ENCODE measurements at places on chromosomes 3 and 15. TPM values are rescaled to one million over a fixed set of nuclear protein-coding genes. Genes with fewer than 3 reads are reported as not detected.

DNA sequence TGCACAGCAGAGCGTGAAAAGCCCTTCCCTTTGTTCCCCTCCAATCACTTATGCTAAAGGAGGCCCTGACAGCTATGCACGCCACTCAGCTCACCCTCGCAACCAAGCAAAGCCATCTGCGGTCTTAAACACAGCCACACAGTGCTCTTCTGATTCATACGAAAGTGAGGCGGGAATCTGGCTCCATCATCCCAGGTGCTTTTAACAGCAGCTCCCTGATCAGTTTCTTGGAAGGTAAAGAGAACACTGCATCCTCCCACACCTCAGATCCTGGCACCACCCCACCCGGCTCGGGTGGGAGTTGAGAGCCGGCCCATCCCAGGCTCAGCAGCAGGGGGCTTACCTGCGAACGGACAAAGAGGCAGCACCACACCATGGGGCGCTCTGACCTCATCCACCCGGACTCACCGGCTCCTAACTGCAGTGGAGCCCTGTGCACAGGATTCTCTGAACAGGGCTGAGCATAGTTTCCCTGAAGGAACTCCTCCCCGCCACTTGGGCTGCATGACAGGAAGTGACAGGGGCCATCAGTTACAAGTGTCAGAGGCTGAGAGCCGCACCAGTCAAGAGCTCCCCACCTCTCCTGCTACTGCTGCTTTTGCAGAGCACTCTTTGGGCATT lies 114.3 kb upstream of the ARHGEF3 start:
- no peak for DNase-seq

The GATA2 gene
- 13.3 TPM for total RNA-seq

The SERF2 gene
- total RNA-seq, result 816 TPM

The SPTBN5 gene
- 2.3 TPM for total RNA-seq

The CELSR3 gene
- 35.4 TPM for total RNA-seq

DNA sequence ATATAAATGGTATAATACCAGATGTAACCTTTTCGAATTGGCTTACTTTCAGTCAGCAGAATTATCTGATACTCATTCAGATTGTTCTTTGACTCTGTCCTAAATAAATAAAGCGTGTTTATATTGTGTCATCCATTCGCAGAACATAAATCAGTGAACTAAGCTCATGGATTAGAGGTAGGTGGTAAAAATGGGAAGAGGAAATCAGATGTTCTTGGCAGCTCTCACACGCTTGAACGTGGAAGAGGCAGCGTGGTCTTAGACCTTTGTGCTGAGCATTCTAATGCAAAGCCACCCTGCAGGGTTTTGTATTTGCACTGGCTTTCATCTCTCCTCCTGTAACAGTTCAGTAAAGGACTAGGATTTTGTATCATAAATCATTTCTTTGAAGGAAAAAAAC lies 441.4 kb downstream of the GABRG3 start:
- DNase-seq, result no peak

The FMN1 gene
- total RNA-seq, result 1.6 TPM

GRCh38 chr3:68876112-68876713 lies 56.1 kb downstream of the TAFA4 start:
- DNase-seq, result no peak

GRCh38 chr3:165185707-165186327 lies 10.4 kb downstream of the SLITRK3 start:
- peak; percentile 65 for DNase-seq

The SLC22A14 gene
- total RNA-seq, result 0.14 TPM

- DNase-seq, result no peak
Measured at GRCh38 chr15:95142531-95142930, 911.2 kb downstream of the MCTP2 start.

The ZNF774 gene
- total RNA-seq, result 11.9 TPM

DNA sequence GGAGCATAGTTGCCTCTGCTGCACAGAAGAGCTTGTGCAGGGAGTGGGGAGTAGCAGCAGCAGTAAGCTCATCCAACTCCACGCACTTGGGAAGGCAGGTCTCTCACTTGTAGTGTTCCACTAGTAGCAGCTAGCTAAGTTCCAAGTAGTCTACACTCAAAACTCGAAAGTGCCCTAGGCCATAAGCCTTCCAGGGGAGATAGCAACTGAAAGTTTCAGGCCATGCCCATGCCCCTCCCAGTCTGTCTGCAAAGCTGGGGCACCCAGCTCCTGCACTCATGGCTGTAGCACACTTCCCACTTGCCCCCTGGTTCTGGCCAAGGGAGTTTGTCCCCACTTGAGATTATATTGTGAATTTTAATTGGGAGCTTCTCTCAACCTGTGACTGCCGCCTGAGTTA lies 57.5 kb downstream of the MFSD1 start:
- no peak for DNase-seq

The CORO2B gene
- total RNA-seq, result 0.21 TPM

The PAK6 gene
- total RNA-seq, result 20.7 TPM

The CLDN18 gene
- not detected for total RNA-seq

DNA sequence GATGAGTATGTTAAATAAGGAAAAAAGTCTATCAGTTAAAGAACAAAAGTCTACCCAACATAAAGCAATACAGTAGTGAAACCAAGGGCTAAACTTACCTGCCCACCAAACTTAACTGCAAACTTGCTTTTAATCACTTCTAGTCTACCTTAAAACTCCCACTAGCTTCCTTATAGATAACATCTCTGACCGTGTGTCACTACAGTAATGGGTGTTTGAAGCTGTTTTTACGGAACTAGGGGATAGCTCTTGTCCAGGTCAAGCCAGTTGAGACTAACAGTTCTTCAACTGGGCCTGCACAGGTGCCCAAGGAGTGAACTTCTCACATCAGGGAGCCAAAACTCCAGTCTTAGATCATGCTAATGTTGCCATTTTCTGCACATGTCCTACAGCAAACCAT lies 132.3 kb downstream of the ZNF385D start:
- no peak for DNase-seq

DNA sequence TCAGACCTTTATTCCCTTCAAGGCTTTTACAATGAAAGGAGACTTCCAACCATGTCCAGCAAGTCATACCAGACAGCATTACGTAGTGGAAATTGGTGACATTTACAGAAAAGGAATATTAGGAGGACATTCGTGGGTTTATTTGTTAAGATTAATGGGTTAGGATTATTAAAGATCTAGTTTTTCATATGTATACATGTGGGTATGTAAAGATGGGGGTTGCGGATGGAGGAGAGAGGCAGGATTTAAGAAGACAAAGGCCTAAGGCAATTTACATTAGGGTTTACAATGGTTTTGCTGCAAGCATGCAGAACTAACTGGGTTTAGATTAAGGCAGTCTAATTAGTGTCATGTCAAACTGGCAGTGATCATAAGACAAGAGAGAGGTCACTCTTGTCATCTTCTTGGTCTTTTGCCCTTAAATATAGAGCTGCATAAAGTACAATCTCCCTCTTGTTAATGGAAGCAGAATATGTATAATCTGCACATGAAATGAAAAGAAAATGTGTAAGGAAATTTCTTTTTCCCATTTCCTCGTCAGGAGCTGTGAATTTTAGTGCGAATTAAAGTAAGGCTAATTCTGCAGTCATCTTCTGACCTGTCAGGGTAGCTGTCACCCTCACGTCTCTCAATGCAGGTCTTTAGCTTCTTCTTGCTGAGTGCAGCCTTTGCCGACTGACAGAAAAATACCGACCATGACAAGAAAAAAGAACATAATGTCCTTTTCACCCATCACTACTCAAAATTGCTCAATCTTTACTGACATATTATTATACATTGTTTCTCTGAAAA lies 258.9 kb upstream of the MEIS2 start:
- DNase-seq, result no peak

GRCh38 chr3:126446301-126446700 lies 29.4 kb downstream of the ZXDC start:
- no peak for DNase-seq

- DNase-seq, result no peak
Measured at GRCh38 chr15:97991972-97992541, 31.6 kb downstream of the ARRDC4 start.

- DNase-seq, result no peak
Measured at GRCh38 chr3:74614107-74614967, at the start of gene CNTN3. Gene CNTN3, minus strand, starts transcription at chr3:74614659. Its CDS starts 93,547 bp downstream, at chr3:74521112.

GRCh38 chr3:151873398-151873797 lies at the start of gene SUCNR1:
Gene SUCNR1, plus strand, starts transcription at chr3:151873643. Its CDS starts 6,250 bp downstream, at chr3:151879893.
- no peak for DNase-seq

The CGGBP1 gene
- 42.6 TPM for total RNA-seq

DNA sequence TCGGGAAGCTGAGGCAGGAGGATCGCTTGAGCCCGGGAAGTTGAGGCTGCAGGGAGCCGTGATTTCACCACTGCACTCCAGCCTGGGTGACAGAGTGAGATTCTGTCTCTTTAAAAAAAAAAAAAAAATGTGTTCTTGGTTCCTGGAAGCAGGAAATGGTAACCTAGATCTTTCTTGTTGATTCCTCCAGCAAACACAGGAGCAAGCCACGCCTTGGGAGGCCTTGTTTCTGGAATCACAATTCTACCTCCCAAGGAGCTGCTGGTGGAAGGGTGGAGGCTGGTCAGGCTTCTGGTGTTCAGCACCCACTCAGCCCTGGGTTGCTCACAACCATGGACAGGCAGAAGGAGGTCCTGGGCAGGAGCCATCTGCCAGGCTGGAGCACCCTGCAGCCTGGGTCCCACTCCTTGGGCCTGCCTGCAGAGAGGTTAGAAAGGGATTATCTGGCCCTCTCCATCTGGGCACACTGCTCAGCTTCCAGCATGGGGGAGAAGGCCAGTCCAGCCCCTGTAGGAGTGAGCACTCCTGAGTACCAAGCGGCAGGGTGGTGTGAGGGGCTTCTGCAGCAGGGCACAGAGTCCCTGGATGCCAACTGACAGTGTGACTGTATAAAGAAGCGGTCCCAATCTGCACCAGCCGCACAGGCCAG lies 65.6 kb downstream of the ABTB1 start:
- no peak for DNase-seq

GRCh38 chr15:43277901-43278300 lies 11.2 kb upstream of the TGM5 start:
- no peak for DNase-seq

- no peak for DNase-seq
Measured at GRCh38 chr3:38311476-38311875, 29.4 kb downstream of the SLC22A14 start.

- no peak for DNase-seq
Measured at GRCh38 chr3:14505001-14505802, 34.9 kb downstream of the GRIP2 start.

All from Caco-2 (cell line).